Frontal cortex (tissue), 4 donors: ENCODE measurements at places on chromosomes 7 and 10.

- no peak for DNase-seq
Measured at GRCh38 chr7:93622036-93623033, 47.8 kb upstream of the CALCR start.

- DNase-seq: no peak
Measured at GRCh38 chr7:82567841-82568240, 124.3 kb upstream of the CACNA2D1 start.

DNA sequence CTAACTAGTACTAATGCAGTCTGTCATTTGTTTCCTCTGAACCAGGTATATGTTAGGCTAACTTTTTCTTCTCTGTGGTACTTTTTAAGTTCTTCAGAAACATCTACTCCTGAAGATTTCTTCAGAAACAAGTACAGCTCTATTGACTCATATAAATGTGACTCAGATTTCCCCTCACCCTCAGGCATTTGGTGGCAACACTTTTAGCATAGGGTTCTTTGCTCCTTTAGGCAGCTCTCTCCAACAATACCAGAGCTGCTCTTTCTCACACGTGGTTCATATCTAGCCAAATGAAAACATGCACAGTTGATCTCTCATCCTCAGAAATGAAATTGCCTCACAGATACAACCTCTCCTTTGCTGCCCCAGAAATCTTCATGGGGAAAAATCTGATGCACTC lies 939.8 kb downstream of the SORCS1 start:
- DNase-seq: no peak

DNA sequence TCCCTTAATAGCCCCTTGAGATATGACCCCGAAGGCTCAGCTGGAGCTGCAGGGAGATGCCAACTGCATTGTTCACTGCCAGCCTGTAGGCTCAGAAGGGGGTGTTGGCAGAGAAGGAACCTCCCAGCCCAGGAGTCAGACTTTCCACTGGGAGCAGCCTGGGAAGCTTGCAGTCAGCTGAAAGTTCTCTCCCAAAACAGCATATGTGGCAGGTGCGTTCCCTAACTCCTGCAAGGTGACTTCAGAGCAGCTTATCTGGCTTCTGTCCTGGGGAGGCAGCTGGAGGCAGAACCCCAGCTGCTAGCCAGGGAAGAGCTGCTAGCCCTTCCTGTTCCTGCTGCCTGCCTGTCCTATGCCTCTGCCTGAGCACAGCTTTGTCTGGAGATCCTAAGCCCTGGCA lies 8.1 kb downstream of the SFTPA2 start:
- DNase-seq: no peak

GRCh38 chr7:127828843-127829500 lies 177.0 kb downstream of the SND1 start:
- no peak for DNase-seq

GRCh38 chr10:68330852-68331454 lies 911 bp upstream of the HNRNPH3 start:
- DNase-seq: no peak

- no peak for DNase-seq
Measured at GRCh38 chr7:106878748-106879439, 13.8 kb downstream of the PIK3CG start.

DNA sequence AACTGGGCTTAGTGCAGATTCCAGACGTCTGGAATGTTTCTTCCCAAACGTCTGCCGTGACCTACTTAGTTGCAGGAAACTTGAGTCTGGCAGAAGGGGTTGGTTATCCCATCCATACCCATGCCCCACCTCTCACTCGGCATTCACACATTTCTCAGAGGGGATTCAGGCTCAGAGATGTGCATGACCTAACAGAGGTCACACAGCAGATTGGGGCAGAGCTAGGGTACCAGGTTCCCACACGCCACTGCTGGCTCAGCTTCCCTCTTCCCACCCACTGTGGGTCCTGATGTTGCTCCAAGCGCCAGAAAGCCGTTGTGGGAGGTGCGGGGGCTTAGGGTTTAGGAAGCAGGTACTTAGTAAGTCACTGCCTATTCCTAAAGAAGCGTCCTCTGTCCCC lies 3.0 kb downstream of the UCMA start:
- no peak for DNase-seq

DNA sequence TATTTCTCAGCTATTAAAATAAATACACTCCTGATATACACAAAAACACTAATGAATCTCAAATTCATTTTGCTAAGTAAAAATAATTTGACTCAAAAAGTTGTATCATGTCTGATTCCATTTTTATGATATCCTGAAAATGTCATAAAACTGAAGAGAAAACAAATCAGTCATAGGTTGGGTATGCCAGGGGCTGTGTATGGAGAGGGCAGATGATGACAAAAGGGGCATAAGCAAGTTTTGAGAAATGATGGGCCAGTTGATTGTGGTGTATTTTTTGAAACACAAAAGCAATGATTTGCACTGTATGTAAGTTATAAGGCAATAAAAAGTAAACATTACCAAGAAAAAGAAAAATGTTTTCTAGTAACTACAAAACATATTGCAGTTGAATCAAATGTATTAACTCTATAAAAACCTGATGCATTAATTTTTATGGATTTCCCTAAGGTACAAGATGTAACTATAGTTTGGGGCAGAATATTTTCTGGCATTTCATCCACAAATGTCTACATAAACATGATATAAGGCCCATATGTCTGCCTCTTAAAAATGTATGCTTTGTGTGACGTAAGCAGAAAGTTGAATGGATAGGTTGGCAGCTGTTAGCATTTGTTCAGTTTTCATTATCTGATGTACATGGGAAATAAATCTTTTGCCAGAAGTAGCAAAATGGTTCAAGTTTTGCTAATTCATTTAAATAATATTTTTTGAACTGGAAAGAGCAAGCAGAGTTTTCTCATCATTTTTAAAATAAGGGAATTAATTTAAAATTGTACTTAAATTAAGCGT lies 35.1 kb upstream of the ING3 start:
- DNase-seq: no peak

GRCh38 chr10:91761721-91762120 lies 36.5 kb upstream of the TNKS2 start:
- DNase-seq: no peak

DNA sequence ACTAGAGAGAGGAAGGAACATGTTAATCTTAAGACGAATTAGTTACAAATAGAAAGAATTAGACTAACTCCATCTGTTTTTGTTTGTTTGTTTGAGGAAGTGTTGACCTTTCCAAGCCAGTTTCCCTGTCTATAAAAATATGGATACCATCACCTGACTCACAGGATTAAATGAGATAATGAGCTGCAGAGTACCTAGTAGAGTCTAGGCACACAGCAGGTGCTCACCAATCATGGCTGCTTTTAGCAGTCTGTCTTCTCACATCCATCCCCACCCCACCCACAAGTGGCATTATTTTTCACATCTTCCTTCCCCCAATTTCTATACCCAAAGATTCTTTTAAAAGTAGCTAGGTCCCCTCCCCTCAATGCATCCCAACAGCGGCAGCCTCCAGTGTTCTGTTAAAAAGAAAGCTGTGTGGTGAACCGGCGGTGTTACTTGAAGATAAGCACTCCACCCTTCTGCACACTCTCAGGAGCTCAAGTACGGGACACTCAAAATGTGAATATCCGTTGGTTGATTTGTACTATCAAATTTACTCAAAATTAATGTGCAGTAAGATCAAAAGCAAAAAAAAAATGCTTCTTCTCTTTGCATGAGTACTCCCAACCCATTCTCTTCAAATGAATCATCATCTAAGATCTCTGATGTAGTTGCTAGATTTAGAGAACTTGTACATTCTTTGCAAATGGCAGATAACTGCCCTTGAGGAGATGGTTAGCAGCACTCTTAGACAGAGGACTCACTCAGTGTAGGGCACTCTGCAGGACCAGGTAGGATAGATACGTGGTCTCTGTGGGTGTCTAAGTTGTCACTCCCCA lies 145.4 kb upstream of the ASAH2 start:
- DNase-seq: no peak

- DNase-seq: no peak
Measured at GRCh38 chr7:6520163-6520981, 30.9 kb downstream of the GRID2IP start.

GRCh38 chr7:158710651-158711102 lies 6.1 kb upstream of the NCAPG2 start:
- DNase-seq: no peak

DNA sequence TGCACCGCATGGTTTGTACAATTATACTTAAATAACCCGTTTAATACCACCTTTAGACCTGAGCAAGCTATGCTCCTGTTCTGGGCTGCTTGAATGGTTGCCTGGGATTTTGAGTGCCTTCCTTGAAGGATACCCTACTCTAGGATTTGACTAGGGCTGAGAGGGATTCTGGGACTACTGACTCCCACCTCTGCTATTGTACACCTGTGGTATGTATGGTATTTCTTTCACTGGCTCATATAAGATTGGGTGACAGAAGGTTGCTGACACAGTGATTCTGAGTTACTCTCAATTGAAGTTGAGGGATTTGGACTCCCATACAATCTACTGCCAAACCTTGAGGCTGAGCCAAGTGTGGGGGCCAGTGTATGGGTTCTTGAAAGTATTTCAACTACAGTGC lies 494.4 kb upstream of the SEMA3D start:
- no peak for DNase-seq

DNA sequence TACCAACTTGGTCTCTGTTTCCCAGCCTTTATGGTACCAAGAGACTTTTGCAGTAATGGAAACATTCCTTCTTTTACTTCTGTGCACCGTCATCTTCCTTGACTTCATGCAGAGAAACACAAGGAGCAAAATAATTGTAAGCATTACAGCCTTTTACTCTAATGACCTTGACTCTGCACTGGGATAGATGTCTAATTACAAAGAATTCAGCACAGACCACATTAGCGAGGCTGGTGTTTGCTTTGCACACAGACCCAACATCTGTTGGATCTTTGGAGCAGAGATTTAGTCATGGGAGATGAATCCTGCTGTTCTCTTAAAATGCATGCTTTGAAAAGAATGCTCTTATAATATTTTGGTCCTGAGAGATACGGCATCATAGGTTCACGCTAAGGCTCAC lies 261.6 kb downstream of the TWIST1 start:
- DNase-seq: no peak

- DNase-seq: no peak
Measured at GRCh38 chr10:64365663-64366062, 844.5 kb downstream of the REEP3 start.

DNA sequence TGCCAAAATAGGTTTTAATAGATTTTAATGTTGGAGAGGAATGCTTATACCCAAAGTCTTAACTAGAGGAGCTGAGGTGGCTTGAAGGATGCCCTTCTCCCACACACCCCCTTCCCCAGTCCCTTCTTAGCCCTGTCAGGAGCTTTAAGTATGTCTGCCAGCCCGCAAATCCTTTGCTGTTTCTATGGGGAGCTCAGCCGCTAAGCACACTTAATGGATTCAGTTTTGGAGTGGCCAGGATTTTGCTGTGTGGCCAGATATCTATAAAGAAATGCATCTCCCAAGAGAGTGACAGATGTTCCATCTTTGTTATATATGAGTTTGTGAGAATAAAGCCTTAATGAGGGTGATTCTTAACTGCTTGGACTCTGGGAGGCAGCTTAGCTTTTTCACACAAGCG lies 152.9 kb upstream of the ZNF32 start:
- DNase-seq: no peak

DNA sequence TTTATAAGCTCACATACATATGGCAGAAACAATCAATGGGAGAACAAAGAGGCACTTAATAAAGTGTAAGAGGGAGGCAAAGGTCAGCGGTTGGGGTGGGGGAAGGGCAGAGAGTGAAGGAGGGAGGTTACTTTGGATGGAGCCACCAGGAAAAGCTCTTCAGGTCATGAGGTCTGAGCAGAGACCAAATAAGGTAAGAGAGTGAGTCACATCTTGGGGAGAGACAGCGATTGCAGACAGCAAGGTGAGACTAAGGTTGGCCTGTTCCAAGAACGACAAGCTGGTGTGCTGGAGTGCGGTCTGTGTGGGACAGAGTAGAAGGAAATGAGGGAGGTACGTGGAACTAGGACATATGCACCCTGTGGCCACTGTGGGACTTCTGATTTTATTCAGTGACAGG lies 74.3 kb upstream of the TOMM7 start:
- no peak for DNase-seq

DNA sequence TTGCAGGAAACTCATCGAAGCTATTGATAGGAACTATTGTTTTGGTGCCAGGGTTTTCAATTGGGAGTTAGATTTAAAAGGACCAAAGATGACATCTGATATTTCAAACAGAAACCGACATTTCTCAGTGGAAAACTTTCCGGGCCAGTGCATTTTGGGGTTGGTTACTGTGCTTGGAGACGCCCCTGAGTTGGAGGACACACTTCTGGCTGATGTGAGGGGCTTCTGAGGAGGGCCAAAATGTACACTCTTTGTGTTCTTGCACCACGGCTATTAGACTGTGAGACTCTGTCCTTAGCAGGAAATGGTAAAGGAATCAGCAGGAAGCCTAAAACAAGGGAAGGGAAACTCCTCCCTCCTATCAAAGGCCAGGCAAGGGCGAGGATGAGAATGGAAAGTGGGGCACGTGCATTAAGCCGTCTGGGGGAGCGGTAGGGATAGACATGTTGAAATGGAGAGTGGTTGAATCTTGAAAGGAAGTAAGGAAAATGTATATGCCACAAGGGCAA lies 1.8 kb upstream of the SRGN start:
- no peak for DNase-seq

- no peak for DNase-seq
Measured at GRCh38 chr10:30827531-30828120, 198.1 kb upstream of the LYZL2 start.

GRCh38 chr10:93754761-93755160 lies 3.0 kb upstream of the LGI1 start:
- DNase-seq: no peak

DNA sequence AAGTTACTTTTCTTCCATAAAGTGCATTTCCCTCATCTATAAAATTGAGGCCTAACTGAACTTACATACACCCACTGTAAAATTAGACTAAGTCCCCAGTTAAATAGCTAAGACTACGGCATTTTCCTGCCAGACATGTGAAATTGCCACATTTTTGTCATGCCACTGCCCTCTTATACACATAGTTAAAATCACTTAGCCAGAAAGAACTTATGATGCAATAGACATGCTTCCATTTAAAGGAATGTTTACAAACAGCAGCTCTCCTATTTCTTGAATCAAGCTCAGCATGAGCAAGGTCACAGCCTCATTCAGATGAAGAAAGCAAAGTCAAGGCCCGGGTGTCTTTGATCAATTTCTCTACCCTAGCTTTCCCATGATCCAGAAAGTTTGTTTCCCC lies 175.7 kb downstream of the LRRN3 start:
- DNase-seq: no peak

GRCh38 chr7:14023838-14024237 lies 34.4 kb upstream of the ETV1 start:
- no peak for DNase-seq

DNA sequence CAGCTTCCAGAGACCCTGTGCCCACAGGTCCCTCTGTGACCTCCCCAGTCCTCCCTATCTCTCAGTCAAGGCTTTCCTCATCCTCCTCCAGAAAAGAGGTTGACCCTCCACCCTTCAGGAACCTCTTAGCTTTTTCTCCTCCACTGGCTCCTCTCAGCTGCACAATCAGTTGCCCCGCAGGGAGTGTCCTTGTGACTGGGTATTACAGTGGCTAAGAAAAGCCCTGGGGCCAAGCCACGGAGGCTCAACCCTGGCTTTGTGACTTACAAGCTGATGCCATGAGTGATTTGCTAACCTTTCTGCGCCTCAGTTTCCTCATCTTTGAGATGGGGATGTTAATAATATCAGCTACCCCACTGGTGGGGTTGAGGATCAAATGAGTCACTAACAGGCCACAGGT lies 66.4 kb upstream of the ZMIZ1 start:
- DNase-seq: no peak
